ENCODE measurements at places on chromosomes 3 and 15. TPM values are rescaled to one million over a fixed set of nuclear protein-coding genes. Genes with fewer than 3 reads are reported as not detected.
A peak's percentile ranks its signal among the peaks of the same experiment; 100 is the strongest.

DNA sequence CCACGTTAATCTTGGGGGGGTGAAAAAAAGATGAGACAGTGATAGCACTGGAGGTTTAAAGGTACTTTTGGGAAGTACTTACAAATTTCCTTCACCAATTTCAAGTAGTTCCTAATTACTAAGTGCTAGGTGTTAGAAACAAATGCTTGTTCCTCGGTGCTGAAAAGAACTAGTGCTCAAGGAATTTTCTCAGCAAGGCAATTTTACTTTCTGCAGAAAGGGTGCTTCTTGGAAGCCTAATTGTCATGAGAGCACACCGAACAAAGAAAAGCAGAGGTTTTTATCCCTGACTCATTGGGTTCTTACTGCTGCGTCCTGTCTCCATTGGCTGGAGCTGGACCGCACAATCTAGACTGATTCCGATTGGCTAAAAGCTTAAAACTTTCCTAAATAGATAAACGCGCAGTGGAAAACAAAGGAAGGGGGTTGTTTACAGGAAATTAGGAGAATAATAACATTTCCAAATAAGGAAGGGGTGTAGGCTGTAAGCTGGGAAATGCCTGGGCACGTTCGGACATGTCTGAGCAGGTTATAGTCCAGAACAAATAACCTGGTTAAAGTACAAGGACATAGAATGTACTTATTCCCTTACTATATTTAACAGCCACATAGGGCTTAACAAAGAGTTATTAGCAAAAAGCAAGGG is 49.6 kb downstream of the CHD2 start:
- DNase-seq: peak; percentile 2

The KCNMB2 gene
- total RNA-seq: 1.1 TPM

DNA sequence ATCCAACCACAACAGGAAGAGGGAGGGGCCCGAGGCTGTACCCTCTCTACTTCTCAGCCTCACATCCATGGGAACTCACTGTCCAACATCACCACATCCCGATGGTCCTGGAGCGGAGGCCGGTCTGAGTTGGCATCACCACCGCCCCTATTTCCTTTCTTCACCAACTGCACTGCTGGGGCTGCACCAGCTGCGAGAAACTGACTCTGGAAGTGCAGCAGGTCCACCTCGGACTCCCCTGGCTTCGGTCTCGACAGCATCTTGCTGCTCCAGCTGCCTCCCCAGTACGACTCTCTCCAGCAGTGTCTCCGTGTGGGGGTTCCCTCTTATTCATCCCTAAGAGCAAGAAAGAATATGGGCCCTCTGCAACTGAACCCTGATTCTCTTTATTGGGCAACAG is 7.2 kb downstream of the RPAP1 start:
- peak; percentile 36 for DNase-seq

GRCh38 chr3:145015253-145015652 is 1043.6 kb downstream of the DIPK2A start:
- no peak for DNase-seq

DNA sequence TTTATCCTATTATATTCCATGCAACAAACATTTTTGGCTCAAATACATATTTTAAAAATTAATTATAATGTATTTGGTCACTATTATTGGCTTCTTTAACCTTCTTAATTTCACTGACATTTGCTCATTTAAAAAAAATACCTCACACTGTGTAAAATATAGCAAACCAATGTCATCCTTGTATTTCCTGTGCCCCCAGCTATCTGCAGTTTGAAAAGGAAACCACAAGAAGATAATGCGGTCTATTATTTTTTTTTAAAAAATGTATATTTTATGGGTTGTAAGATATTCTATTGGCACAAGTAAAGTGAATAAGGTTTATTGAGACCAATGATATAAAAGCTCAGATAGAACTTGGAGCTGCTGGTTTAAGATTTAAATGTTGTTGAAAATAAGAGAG is 904.2 kb downstream of the SI start:
- no peak for DNase-seq

The GALNT15 gene
- total RNA-seq: 7.1 TPM

GRCh38 chr15:91022832-91023129 is 387 bp upstream of the VPS33B start:
- DNase-seq: no peak

DNA sequence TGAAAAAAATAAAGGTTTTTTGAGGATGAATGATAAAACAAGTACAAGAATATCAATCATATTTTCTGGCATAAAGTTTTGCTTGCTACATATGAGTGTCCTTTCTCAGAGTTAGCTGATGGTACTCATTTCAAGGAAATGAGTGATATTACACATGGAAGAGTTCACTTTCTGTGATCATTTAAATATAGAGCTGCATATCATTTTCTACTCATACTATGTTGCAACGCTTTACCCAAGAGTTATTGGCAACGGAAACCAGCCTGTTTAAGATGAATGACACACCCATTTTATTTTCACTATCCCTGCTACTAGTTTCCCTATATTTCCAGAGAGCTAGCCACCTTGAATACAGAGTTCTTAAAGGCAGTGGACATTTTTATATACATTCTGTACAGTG is 35.4 kb upstream of the RBMS3 start:
- DNase-seq: no peak

The VPS18 gene
- 55.4 TPM for total RNA-seq

The FANCD2OS gene
- not detected for total RNA-seq

Data from osteoblast (primary cell).